Smooth muscle cell of the brain vasculature (primary cell): ENCODE measurements at places on chromosomes 4 and X.

- no peak for DNase-seq
Observed at GRCh38 chr4:36310793-36311192, 29.4 kb downstream of the DTHD1 start.

DNA sequence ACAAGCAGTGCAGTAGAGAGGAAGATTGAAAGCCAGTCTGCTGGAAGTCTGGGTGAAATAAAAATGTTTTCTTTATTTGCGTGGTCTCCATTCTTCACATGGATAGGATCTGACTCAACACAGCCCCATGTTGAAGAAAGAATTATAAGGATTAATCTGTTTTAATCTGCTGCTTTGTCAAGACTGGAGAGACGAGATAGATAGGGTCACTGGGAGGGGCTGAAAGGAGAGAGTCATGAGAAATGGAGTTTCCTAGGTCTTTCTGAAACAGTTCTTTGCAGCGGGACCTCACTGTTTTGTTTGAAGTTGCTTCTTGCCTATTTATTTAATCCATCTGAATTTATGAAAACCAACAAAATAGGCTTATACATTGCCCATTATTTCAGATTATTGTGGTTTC lies 32.4 kb upstream of the RHOH start:
- no peak for DNase-seq

- no peak for DNase-seq
Observed at GRCh38 chrX:153873282-153874084, 12.5 kb downstream of the L1CAM start.

DNA sequence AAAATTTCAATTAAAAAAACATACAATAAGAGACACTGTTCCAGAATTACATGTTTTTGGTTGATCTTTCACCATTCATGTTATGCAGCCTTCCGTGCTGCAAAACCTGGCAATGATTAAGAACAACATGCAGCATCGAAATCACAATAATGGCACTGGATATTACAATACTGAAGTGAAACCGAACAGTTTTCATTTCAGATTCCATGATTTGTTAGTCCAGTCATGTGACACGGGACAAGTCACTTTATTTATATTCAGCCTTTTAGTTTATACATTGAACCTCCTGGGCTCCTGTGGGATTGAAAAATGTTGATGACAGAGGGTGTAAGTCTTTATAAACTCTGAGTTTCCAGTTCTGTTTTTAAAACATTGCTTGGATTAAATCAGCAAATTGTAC lies 142.5 kb upstream of the TTC29 start:
- no peak for DNase-seq

DNA sequence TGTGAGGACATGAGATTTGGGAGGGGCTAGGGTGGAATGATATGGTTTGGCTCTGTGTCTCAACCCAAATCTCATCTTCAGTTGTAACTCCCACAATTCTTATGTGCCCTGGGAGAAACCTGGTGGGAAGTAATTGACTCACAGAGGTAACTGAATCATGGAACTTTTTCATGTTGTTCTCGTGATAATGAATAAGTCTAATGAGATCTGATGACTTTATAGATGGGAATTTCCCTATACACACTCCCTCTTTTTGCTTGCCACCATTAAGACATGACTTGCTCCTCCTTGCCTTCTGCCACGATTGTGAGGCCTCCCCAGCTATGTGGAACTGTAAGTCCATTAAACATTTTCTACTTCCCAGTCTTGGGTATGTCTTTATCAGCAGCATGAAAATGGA lies 253.2 kb upstream of the GK2 start:
- DNase-seq, result no peak

- no peak for DNase-seq
Observed at GRCh38 chr4:6118201-6118600, 82.1 kb downstream of the JAKMIP1 start.

GRCh38 chr4:85747882-85748491 lies 273.0 kb downstream of the ARHGAP24 start:
- DNase-seq, result peak; percentile 57

DNA sequence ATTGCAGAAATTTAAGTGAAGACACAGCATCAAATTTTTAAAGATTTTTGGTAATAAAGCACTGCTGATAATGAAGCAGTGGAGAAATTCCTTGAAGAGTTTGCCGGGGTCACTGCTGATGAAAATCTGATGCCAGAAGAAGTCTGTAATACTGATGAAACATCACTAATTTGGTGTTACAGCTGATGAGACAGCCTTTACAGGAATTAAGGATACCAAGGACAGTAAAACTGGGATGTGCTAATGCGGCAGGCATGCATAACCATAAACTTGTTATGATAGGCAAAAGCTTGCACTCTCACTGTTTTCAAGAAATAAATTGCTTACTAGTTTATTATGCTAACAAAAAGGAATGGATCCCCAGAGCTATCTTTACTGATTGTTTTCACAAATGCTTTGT lies 52.9 kb upstream of the VEGFC start:
- no peak for DNase-seq

DNA sequence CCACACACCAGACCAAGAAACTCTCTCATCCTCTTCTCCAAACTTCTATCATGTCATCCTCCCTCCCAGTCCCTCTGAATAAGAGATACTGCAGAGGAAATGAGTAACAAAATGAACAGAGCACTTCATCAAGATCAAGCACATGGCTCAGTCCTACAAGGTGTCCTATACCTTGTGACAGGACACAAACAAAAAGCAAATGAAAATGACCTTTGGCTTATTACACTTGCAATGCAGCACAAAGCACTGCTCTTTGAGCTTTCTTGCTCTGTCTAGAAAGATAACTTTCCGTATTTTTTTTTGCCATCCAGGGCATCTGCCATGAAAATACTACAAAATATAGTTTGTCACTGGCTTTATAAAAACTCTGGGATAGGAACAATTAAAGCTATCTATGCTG lies 402.7 kb downstream of the HNRNPD start:
- no peak for DNase-seq

DNA sequence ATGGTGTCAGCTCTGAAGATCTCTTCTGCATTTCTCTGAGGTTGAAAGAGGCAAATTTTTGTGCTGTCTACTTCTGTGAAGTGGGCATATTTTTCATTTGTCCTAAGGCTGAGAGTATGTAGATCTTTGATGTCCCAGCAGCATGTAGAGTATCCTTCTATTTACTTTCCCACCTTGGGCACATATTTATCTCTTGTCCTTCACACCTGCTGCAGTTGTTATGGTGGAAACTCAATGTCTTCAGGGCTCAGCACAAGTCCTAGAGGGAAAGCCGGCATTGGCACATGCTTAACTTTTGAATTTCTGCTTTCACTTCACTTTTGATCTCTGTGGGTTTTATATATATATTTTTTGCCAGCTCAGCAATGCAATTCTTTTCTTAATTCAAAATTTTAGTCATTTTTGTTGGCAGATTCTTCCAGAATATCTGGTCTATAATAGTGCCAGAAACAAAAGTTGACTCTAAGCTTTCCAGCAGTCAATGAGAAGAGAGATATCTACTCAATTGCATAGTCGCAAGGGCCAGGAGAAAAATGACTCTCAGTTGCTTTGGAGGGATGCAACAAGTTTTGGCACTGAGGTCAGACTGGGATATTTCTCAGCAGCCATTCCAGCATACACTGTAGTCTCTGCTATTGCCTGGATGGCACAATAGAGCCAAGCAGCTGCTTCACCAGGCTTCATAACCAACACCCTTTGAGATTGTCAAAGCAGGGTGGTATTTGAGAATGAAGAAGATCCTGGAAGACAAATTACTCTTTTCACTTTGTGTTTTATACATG lies 127.8 kb upstream of the FAT1 start:
- DNase-seq, result no peak

DNA sequence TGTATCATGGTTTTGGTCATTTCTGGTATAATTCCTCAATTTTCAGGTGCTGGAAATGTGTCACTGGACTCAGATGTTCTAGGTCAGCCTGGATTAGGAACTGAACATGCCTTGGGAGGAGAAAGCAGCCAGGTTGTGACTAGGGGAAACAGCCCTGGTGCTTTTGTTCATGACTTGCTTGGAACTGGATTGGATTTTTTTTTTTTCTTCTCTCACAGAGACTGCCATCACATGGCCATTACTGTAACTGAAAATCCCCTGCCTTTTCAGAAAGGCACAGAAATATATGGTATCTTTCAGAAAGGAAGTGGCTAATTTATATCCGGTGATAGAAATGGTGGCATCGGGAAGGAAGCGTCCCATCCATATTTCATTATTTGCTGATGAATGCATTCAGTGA lies 34.6 kb downstream of the SEPTIN11 start:
- no peak for DNase-seq

GRCh38 chr4:151541389-151542071 lies 132.6 kb downstream of the FHIP1A start:
- DNase-seq, result no peak

DNA sequence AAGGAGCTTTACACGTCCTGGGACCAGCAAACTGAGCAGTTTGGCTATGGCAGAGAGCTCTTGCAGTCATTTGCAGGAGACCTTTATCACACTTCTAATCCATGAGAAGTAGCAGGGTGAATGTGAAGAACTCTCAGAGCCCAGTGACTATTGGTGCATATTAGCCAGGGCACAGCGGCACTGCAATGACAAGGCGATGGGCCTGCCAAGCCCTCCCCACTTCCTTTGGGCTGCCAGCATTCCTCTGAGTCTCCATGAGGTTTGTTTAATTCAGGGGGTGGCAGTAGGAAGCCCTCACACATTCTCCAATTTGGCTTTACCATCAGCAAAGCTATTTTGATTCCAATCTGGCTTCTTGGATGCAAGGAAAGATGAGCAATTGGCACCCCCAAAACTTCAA lies 79.2 kb upstream of the TSPAN7 start:
- no peak for DNase-seq

DNA sequence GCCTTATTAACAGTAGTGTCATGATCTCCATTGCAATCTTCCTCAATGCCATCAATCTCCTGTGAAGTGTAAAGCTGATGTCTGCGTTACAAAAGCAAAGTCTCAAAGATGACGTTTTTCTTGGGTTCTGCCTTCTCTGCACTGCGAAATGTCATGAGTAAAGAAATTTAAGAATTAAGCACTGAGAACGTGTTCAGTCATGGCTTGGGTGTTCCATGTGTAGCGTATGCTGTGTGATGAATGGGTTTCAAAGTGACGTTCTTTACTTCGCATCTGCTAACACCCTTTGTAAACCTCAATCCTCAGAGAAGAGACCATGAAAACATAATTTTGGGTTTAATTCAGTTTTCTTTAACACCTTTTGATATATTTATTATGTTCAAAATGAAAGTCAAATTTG lies 999 bp downstream of the NAP1L5 start:
- DNase-seq, result no peak

- DNase-seq, result no peak
Observed at GRCh38 chrX:7446815-7447214, 298.9 kb upstream of the PUDP start.

DNA sequence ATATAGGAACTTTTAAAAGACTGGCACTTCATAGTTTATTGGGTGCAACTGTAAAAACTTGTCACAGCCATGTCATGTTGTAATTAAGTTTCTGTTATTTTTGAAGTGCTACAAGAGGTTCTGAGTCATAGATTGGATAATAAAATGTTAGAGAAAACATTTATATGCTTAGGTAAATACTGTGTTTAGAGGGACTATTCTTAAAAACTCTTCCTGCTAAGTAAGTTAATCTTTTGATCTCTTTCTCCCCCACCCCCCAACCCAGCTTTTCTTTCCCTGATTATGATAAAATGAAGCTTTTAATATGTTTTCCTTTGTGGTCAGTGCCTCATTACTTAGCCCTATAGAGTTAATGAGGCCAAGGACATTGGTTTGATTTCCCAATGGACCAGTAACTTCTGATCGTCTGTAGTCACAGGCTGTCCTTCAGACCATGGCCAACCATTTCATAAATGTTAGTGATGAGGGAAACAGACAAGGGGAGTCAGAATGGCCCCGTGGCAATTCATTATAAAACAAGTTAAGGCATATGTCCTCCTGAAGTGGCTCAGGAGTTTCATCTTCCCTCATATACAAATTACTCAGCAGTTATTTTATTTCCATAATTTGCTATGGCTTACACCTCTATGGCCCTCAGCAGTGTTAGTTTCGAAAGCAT lies 3.9 kb upstream of the PDLIM5 start:
- DNase-seq, result no peak

DNA sequence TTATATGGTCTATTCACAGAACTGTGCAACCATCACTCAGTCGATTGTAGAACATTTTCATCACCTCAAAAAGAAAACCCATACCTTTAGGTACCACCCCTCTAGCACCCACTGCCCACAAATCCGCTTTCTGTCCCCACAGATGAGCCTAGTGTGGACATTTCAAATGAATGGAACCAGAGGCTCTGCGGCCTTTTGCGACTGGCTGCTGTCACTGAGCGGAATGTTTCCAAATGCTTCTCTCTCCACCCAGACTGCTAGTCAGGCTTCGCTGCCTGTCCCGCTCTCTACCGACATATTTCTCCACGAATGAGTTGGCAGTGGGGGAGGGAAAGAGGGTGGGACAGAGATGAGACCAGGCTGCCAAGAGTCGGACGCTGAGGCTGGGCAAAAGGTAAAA lies 1.7 kb upstream of the BGN start:
- no peak for DNase-seq

GRCh38 chr4:53510321-53510720 lies 81.0 kb downstream of the LNX1 start:
- DNase-seq, result no peak

GRCh38 chr4:148477276-148477675 lies 35.1 kb upstream of the NR3C2 start:
- DNase-seq, result no peak

DNA sequence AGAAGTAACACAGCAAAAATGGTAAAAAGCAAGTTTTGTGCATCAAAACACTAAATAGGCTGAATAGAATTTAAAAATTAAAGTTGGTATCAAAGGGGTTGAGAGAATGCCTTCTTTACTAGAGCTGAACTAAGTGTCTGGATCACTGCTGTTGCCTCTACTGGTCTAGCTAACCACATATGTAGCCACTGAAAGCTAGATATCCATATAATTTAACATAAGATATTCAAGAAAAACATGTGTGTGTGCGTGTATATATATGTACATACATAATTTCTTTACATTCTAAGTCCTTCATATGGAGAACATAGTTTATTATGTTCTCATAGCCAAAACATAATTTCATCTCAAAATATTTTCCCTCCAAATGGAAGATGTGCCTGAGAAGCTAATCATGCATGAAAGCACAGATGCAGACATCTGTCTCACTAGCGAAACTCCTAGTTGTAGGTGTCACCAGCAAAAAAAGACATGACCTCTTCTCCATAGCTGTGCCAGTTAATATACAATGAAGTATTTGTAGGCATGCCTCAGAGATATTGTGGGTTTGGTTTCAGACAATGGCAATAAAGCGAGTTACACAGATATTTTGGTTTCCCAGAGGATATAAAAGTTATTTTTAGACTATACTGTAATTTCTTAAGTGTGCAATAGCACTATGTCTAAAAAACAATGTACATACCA lies 47.3 kb downstream of the PDE5A start:
- no peak for DNase-seq

GRCh38 chr4:56342746-56343145 lies 44.5 kb downstream of the AASDH start:
- no peak for DNase-seq

GRCh38 chrX:110454336-110454735 lies 95.7 kb downstream of the RTL9 start:
- DNase-seq, result no peak
